G401 (cell line): ENCODE measurements at places on chromosomes 5 and 9. TPM values are rescaled to one million over a fixed set of nuclear protein-coding genes. Genes with fewer than 3 reads are reported as not detected.

Gene ANKRD31
- 1.8 and 2.8 TPM in 2 replicates for total RNA-seq

Gene CER1
- total RNA-seq: not detected in 2 replicates

Gene FST
- not detected in 2 replicates for total RNA-seq

Gene CCDC171
- total RNA-seq: 0.55 and 2.4 TPM in 2 replicates

Gene NEUROG1
- total RNA-seq: not detected in 2 replicates

Gene TSLP
- total RNA-seq: not detected in 2 replicates

- peak; percentile 58 for DNase-seq
Measured at GRCh38 chr9:14530366-14530765, 162.9 kb downstream of the ZDHHC21 start.

GRCh38 chr9:133714606-133715294, 23.4 kb downstream of the SARDH start:
- no peak for DNase-seq

DNA sequence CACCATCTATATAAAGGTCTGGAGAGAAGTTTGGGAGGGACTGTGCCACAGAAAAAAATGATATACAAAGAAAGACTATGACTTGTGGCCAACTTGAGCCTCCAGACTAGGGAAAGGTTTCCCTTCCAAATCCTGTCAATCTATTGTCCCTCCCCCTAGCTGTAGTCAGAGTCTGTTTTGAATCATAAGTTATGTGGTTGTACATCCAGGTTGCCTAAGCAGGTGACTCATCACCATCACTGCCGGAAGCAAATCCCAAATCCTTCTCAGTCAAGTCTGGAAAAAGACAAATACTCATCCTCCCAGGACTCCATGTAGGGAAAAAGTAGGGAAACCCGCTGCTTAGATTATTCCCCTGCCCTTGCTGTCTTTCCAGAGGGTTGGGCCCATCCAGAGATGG, 235.7 kb downstream of the CDK5RAP2 start:
- no peak for DNase-seq

DNA sequence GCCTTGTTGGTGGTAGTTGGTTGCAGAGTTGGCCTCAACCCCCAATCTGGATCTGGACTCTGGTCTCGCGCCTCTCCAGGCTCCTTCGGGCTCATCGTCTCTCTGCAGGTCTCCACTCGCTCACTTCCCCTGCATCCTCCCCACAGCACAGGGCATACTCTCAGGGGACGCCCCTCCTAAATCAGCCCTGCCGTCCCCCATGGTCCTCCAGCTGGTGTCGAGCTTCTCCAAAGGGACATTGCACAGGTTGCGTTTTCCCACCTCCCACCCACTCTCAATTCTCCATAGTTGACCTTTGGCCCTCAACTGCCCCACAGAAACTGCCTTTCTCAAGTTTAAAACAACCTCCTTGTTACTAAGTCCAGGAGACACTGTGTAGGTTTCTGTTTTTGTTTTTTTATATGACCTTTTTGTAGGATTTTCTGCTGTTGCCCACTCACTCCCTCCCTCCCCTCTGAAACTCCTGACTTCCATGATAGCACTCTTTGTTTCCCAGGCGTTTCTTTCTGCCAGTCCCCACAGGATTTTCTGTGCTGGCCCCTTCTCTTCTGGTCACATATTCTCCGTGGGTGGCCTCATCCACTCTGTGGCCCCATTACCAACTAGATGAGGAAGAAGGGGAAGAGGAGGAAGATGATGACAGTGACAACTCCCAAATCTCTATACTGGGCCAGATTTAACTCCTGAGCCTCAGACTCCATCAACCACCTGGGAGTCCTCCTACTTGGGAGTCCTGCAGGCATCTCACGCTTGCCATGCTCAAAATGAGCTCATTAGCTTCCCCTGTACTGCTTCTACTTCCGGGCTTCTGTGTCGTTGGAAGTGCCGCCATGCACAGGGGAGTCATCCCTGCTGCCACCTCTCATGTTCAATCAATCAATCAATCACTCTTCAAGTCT, 50.3 kb downstream of the ALG2 start:
- DNase-seq: no peak

GRCh38 chr5:131610198-131611063, 24.6 kb downstream of the RAPGEF6 start:
- DNase-seq: no peak
